ENCODE measurements at places on chromosomes 3 and 15.

DNA sequence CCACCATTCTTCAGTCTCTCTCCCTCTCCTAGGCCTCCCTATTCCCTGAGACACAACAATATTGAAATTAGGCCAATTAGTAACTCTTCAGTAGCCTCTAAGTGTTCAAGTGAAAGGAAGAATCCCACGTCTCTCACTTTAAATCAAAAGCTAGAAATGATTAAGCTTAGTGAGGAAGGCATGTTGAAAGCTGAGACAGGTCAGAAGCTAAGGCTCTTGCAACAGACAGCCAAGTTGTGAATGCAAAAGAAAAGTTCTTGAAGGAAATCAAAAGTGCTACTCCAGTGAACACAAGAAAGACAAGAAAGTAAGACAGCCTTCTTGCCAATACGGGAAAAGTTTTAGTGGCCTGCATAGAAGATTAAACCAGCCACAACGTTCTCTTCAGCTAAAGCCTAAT is 41.3 kb downstream of the PPM1L start:
- no peak for DNase-seq

DNA sequence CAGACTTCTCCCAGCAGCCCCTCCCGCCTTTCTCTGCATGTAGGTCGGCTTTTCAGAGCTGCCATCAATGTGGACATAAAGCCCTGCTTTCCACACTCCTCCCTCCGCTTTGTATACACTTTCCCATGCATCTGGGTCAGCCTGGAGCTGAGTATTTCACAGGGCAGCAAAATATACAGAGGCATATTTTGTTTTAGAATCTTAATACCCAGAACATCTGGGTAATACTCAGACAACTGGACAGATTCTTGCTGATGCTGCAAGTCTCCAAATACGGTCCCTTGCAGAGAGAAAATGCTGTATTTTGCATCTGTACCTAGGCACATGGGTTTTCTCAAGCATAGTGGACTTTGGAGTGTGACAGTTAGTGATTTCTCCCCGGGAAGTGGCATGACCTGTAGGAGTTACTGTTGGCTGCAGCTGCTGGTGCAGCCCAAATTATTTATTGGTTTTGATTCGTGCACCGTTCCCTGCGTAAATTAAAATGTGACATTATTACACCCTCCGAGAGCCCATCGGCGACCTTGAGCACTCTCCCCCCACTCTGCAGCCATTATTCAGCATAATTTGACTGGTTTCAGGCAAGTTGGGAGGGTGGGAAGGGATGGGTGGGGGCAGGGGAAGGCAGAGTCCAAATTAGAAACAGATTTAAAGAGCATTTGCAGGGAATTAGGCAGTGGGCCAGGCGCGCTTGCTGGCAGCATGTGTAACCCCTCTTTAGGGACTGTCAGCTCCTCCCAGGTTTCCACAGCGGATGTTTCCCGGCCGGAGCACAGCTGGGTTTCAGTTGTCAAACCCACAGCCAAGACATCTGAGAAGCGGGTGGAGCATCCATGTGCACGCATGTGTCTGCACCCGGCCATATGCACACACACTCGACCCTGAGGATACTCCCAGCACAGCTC is 100.8 kb downstream of the CPN2 start:
- no peak for DNase-seq

DNA sequence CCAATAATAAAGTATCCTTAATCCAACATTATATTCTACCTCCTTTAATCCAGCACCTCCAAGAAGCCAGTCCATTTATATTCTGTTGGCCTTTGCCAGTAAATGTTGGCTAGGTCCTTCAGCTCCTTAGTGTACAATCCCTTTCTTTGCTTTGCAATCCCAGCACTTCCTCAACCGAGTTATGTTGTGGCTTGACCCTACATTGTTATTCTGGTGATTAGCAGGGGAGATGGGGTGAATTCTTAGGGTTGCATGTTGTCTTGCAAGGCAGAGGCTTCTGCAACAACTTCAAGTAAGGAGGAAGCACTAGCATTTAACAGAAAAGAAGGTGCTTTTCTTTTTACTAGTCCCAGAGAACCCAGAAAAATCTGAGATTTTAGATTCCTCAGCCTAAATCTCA is 127.2 kb downstream of the CD47 start:
- DNase-seq = no peak

DNA sequence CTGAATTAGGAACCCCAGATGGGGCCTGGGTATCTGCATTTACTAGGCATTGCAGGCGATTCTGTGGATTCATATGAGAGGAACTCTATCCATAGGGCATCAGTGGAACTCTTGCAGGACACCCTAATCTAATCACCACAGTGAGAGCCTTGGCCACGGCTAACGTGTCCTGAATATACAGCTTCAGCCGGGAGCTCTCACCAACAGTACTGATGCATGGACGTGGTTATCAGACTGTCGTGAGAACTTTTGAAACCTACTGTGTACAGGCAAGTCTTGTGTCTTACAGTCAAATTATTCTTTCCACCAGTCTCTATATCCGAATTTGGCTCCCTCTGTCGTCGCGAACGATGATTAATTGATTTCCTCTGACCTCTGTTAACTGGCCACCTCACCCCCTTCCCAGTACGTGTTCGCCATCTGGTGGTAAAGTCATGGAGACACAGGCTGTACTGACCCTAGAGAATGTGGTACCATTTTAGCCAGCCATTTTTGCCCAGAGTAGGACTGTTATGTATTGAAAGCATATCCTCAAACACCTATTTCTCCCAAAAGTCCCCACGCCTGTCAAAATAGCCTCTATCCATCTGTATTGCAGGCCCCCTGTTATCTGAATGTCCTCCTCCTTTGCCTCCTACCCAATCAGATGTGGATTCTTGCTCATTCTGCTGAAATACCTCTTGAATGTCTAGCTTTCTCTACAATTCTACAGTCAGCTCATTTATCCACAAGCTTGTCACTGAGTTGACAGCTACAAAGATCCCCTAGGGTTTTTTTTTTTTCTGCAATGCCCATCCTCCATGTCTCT is 39.7 kb downstream of the GLDN start:
- DNase-seq = peak; percentile 91

GRCh38 chr15:34793901-34794300 is 1.4 kb downstream of the ACTC1 start:
- DNase-seq = no peak

- DNase-seq = no peak
Observed at GRCh38 chr15:68526269-68526668, 52.5 kb upstream of the CORO2B start.

DNA sequence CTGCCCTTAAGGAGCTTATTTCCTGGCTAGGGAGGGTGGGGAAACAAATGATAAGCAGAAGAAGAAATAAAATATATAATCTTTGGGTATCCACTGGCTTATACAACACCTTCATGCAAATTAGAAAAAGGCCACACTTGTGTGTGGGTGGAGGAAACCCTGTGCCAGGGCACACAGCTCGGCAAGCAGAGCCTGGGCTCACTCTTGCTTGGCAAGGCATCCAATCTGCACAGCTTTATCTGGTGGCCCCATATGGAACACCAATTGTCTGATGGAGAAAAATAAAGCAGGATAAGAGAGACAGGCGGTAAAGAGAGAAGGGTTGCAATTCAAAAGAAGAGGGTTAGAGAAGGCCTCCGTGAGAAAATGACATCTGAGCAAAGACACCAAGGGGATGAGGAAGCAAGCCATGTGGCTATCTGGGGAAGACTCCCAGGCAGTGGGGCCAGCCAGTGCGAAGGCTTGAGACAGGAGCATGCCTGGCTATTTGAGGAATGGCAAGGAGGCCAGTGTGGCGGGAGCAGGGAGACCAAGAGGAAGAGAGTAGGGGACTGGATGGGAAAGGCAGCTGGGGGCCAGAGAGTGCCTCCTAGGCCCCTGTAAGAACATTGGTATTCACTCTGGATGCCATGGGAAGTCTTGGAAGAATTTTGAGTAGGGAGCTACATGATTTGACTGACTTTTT is 22.5 kb upstream of the VPS8 start:
- DNase-seq = peak; percentile 52

GRCh38 chr15:79090487-79091203 is at the start of gene RASGRF1:
TSS of gene RASGRF1 (minus strand) at chr15:79090780. CDS start at chr15:79090498, 282 bp downstream.
- DNase-seq = no peak
